ENCODE measurements at places on chromosomes 12 and 14.

GRCh38 chr12:24945039-24945438 lies 3.9 kb downstream of the BCAT1 start:
- DNase-seq = no peak

DNA sequence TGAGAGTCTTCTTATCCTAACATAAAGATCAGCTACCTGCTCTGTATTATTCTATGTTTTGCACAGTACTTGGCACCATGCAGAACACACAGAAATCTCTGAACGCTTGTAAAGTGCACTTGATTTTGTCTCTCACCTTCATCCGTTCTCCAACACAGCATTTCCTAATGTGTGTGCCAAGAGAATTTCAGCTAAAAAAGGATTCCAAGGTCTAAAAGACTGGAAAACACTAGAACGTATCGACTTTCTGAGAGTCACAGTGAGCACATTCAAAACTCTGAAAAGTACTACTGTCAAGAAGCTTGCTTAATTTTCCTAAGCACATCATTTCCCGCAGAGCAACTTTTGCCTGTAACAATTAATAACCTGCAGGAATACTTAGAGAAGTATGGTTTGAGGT lies 211.1 kb downstream of the ANO2 start:
- no peak for DNase-seq

DNA sequence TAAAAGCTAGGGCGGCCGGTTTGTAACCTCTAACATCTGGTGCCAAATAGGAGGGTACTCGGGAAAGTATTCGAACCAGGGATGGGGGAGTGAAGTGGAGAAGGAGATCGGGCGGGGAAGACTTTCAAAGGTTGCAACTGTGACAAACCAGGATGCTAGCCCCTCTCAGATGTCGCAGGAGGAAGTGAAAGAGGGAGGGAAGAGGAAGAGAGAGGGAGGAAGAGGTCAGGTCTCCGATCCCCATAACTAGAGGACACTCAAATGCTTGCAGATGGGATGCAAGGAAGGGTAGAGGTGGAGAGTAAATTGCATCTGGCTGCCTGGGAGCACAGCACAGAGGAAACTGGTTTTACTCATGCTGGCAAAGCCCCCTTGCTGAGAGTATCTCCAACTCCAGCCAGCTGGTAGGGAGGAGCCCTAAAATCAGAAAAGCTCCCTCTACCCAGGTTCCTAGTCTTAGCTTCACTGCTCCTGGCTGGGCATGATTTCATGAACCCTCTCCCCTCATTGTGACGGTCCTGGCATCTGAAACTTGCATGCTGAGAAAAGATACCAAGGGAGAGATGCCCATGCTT lies 696.7 kb upstream of the TBX3 start:
- no peak for DNase-seq

- peak; percentile 99 for DNase-seq
These were observed at the start of gene TAOK3 for GRCh38 chr12:118372541-118373495. TAOK3 (minus strand) TSS chr12:118372907; CDS start chr12:118255567, 117,340 bp downstream.

DNA sequence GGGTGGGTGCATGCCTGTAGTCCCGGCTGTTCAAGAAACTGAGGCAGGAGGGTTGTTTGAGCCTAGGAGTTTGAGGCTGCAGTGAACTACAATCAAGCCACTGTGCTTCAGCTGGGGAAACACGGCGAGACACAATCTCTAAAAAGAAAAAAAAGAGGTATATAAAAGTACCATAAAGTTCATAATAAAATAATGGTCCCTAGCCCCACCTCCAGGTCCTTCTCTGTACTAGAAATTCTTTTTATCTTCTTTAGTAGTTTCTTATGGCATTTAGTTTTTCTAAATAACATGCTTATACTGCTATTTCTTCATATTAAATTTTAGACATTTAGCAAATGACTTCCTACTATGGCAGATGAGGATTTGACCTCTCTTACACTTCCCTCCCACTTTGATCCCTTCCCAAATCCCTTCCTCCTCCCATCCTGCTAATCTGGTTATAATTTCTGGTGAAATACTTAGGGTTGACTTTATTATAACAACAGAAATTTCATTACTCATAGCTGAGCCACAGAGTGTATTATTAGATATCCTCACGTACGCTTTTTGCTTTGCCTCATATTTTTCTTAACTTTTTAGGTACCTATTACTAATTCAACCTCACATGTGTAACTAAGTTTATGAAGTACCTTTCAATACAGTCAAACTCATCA lies 94.7 kb downstream of the SLC41A2 start:
- DNase-seq = no peak

Data from ureter (tissue), 1 donor.